ENCODE measurements at places on chromosomes 3 and 15. TPM values are rescaled to one million over a fixed set of nuclear protein-coding genes. Genes with fewer than 3 reads are reported as not detected.

DNA sequence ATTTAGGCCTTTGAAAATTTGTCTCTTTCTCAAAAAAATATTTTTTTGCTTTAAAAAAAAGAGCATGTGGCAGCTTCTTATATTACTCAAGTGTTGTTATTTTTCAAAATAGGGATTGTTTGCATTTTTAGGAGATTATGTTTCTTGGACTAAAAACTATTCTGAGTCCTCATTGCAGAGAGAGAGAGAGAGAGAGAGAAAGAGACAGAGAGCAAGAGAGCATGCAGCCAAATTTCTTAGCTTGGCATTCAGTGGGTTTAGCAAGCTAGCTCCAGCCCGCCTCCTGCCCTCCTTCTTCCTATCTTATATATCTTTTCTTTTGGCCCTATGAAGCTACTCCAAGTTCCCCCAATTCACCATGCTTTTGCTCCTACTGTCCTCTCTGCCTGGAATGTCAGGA lies 55.7 kb downstream of the CEMIP start:
- DNase-seq: no peak

- peak; percentile 67 for DNase-seq
Measured at GRCh38 chr15:99105514-99106341, 848 bp downstream of the SYNM start.

GRCh38 chr3:9168241-9168741 lies 81.2 kb downstream of the SRGAP3 start:
- peak; percentile 82 for DNase-seq

- no peak for DNase-seq
Measured at GRCh38 chr3:122458992-122459391, 43.1 kb upstream of the WDR5B start.

GRCh38 chr3:8911781-8912180 lies 51.5 kb downstream of the RAD18 start:
- DNase-seq: no peak

- DNase-seq: no peak
Measured at GRCh38 chr3:195573611-195574496, 9.9 kb downstream of the APOD start.

- no peak for DNase-seq
Measured at GRCh38 chr3:172542999-172543398, 19.8 kb upstream of the TNFSF10 start.

GRCh38 chr15:70090436-70091296 lies 7.1 kb downstream of the TLE3 start:
- DNase-seq: no peak

DNA sequence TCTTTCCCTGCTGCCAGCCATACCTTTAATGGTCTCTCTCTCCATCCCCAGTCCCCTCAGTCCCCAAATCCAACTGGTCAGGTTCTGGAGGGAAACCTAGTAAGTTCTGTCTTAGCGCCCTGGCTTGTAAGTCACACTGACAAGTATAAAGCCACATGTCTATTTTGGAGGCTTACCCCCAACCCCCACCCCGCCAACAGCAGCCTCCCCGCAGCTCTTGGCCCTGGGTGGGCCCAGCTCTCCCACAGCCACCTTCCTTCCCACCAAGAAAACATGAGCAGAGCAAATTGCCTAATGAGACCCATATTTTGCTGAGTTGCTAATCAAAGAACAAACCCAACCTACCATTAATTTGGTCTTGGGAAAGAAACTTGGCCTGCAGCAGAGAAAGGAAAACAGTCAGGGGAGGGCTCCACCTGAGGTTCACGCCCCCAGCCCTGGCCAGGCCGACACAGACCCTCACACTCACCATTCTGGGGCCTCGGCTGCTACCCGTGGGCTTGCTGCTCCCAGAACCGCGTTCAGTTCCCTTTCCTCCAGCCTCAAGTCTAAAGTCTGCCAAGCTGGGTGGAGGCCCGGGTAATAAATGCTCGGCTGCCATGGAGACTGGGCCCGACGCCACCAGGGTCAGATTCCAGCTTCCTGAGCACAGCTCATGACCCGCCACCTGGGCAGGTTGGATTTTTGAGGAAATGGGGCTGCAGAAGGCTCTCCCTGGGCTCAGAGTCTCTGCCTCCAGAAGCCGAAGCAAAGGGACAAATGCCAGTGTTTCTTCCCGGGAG lies at the start of gene CALML4:
TSS of gene CALML4 (minus strand) at position 557 of the 782 bp plus-strand sequence. CDS start at position 472, 85 bp downstream.
- no peak for DNase-seq

GRCh38 chr3:127569160-127569559 lies 21.4 kb downstream of the TPRA1 start:
- DNase-seq: no peak

- no peak for DNase-seq
Measured at GRCh38 chr15:58952751-58953150, 19.3 kb upstream of the SLTM start.

- DNase-seq: no peak
Measured at GRCh38 chr3:87272718-87273341, 3.6 kb downstream of the POU1F1 start.

GRCh38 chr3:178304758-178305467 lies 231.3 kb upstream of the KCNMB2 start:
- no peak for DNase-seq

DNA sequence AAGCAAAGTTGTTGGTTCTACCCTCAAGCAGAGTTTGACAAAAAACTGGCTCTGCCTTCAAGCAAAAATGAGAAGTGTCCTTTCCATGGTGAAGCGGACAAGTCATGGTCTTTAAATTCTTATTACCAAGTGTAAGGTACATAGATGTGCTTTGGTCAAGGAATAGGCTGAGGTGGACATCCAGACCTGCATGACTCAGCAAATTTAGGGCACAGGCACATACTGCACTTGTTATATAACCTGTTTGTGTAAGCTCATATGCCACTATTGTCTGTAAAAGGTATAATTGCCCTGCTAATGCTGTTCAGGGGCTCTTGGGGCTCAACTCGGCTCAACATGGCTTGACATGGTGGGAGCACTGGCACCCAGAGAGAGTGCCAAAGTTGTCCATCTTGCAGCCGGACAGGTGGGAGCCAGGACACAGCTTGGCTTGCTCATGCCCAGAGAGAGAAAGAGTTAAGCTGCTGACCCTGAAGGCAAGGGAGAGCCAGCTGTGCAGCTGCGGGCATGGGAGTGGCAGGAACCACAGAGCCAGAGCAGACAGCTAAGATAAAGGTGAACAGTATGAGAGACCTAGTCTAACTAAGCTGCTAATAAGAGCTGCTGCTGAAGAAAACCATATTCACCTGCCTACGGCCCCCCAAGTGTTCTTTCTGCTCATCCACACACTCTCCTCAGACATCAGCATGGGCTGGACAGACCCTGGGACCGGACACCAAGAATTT lies 17.7 kb downstream of the MCCC1 start:
- DNase-seq: no peak

GRCh38 chr3:46289966-46290365 lies 47.7 kb downstream of the CCR3 start:
- no peak for DNase-seq

DNA sequence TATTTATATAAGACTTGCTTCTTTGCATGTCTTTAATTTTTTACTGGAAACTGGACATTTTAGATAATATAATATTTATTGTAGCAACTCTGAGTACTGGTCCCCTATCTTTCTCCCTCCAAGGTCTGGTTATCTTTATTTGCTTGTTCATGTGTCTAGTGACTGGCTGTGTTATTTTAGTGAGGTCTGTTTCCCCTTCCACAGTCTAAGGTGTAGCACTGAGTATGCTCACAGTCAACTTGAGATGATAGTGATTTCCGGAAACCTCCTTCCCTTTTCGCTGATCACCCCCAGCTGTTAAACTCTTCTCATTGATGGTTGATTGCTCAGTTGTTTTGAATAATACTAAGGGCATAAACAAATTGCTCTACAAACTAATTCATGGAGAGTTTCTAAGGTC lies 37.0 kb downstream of the PCNP start:
- DNase-seq: no peak

DNA sequence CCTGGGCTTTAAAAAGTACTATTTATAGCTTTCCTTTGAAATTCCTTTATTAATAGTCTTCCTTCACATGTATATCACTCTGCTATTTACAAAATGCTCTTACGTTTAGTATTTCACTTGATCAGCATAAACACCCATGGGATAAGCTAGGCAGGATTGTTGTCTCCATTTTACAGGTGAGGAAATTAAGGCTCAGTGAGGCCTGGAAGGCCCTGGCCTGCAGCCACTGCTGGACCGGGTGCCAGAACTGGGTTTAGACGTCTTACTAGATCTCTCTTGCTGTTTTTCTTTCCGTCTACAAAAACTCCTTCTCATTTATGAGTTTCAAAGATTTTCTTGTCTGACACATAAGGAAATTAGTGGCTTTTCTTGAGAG lies 236.4 kb downstream of the LPP start:
- no peak for DNase-seq

DNA sequence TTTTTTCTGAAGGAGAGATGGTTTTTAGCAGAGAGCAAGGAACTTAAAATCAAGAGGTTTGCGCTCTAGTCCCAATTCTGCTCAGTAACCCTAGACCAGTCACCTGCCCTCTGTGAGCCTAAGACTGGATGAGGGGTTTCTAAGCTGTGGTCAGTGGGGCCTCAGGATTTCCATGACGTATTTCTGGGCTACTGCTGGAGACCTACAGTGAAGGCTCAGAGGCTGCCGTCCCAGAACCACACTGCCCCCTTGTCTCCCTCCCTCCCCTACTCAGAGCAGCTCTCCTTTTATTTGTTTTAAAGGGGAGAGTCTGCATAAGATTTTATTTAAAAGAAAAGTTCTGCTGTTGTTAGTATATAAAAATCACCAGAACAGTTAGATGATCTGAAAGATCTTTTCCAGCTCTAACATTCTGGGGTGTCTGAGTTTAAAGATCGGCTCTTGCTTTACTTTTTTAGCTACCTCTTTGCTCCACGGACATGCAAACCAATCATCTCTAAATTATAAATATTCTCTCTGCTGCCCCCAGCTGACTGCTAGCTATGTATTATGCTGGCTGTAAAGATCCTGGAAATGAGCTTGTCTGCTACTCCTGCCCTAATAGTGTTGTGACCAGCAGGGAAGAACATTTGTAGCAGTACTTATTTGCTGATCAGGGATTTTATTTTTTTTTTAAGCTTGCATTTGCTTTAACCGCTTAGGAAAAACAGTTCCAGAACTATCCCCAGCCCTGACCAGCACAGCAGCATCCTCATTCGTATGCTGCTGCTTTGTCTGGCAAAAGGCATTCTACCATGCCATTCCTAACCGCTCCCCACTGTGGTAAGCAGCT lies 28.6 kb upstream of the NDUFB4 start:
- no peak for DNase-seq

DNA sequence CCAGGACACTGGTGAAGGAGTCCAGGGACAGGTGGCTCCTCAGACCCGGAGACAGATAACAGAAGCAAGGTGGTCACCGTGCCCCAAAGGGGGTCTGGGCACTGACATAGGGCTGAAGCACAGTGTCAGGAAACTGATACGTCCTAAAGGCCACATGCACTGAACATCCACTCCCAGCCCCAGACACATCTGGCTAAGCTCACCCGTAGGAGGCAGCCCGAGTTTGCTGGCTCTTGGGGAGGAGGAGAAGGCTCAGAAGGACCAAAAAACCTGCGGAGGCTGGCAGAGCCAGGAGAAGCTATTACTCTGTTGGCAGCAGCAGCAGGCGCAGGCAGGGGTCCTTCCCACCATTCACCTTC lies 1.2 kb downstream of the CACNA2D2 start:
- no peak for DNase-seq

- DNase-seq: no peak
Measured at GRCh38 chr3:123094516-123095313, 27.9 kb downstream of the PDIA5 start.

DNA sequence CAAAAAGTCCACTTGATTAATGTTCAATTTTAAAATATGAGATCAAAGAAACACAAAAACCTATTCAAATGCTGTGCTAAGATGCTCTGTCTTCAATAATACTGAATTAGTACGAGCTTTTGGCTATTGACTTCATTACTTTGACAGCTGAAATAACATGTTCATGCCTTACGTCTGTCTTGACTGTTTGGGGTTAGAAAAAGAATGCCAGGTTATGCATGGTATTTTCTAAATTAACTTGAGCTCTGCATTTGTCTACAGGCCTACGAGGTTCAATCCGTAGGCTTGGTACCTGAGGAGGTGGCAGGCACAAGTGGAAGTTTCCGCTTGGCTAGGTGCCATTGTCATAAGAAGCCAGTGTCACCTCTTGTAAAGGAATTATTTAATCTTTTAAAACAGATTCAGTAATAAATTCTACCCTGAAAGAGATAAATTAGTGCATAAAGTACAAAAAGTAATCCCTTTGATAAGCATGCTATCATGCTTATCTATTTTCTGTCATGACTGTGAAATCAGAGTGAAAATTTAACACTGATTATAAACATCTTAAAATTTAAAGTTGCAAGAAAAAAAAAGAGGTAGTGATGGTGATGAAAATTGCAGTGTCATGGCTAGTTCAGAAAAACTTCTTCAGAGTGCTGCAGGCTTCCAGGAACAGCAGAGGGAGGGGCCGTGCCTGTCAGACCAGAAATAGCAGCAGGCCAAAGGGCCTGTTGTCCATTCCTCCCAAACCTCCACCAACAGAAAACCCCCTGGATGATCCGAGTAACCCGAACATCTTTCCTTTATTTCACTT lies 115.7 kb downstream of the ARRDC4 start:
- no peak for DNase-seq

DNA sequence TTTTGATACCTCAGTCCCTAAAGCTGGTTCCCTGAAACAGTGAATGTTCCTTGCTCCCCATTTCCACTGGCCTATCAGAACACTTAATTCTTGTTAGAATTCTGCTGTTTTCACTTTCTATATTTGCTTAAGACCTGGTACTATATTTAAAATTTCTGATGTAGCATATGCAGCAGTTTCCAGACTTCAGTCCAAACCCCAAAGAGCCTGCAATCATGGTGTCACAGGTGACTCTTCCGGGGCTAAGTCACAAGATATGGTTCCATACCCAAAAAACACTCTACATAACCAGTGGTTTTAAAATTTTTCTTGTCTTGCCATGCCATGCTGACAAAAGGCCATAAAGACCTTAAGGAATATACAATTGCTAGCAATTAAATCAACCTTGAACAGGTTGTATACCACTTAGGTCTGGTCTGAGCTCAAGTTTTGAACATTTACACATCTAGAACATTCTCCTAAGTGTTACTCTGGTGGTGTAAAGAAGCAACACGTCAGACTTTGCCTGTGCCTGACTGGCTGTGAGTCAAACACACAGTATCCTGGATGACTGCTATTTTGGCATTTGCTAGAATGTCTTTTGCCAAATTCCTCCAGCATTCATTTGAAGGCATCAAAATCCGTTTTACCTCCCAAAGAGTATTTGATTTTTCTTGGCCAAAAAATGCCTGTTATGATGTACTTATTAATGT lies 160.0 kb downstream of the FRMD5 start:
- no peak for DNase-seq

DNA sequence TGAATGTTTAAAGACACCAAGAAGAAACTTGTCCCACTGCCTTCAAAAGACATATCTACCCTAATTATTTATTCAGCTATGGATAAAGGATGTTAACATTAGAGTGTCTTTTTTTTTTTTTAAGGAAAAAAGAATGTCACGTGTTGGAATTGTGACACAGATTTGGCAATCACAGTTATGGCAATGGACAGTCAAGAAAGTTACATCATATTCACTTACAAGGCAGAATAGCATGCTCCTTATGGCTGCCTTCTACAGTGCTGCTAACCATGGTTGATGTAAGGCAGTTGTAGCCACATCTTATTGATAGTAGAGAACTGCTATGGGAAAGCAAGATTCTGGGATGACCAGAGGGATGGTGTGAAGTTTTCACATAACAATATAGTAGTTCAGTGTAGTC lies 128.8 kb upstream of the ZBTB20 start:
- no peak for DNase-seq

The TMEM87A gene
- total RNA-seq: 29.0 TPM

The COL8A1 gene
- total RNA-seq: not detected

The ERICH6 gene
- 0.58 TPM for total RNA-seq

The PLOD2 gene
- total RNA-seq: 1.3 TPM

The PLA1A gene
- total RNA-seq: not detected

The CDHR4 gene
- not detected for total RNA-seq

The NUSAP1 gene
- 206 TPM for total RNA-seq

The TRH gene
- not detected for total RNA-seq

The MESP2 gene
- 0.30 TPM for total RNA-seq

Data from activated CD4-positive, alpha-beta T cell treated with anti-CD3 and anti-CD28 coated beads for 36 hours (primary cell).